Fibroblast of villous mesenchyme (primary cell): ENCODE measurements at places on chromosomes 7 and 10. TPM values are rescaled to one million over a fixed set of nuclear protein-coding genes. Genes with fewer than 3 reads are reported as not detected.

HERPUD2 gene
- 23.2 and 30.7 TPM in 2 replicates for total RNA-seq

SFTPA2 gene
- not detected in 2 replicates for total RNA-seq

UCN3 gene
- total RNA-seq, result not detected in 2 replicates

FOXI2 gene
- not detected in 2 replicates for total RNA-seq

ALOX5 gene
- total RNA-seq, result not detected in 2 replicates
